ENCODE measurements at places on chromosomes 3 and 15.

DNA sequence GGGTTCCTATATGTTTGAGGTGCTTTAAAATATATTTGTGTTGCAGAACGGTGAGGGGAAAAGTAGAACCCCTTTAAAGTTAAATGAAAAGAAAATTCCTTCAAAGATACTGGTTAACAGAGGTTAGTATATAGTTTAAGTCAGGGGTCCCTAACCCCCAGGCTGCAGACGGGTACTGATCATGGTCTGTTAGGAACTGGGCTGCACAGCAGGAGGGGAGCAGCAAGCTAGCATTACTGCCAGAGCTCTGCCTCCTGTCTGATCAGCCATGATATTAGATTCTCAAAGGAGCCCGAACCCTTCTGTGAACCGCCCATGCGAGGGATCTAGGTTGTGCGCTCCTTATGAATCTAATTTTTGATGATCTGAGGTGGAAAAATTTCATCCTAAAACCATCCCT, 37.5 kb upstream of the RFX7 start:
- no peak for DNase-seq

- DNase-seq = no peak
Observed at GRCh38 chr3:85572426-85572825, 613.6 kb downstream of the CADM2 start.

DNA sequence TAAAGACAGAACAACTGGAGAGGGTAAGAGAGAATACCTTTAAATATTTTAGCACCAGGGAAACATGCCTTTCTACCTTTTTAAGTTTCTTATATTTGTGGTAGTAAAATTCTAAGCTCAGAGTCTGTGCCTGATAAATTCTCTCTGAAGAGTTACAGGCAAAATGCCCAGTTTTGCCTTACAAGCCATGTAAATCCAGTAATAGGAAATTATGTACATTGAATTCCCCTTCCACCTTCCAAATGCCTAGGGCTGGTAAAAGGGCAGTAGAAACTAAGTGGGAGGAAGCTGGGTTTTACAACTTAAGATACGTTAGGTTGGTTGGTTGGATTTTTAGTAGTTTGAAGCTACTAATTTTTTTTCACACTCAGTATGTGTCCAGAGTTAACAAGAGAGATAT, 43.1 kb upstream of the TP63 start:
- DNase-seq = no peak

- no peak for DNase-seq
Observed at GRCh38 chr3:125078951-125079674, 23.3 kb upstream of the HEG1 start.
